ENCODE measurements at places on chromosomes 7 and 10.

- ATAC-seq = no peak
Measured at GRCh38 chr7:138645284-138645683, 55.9 kb downstream of the SVOPL start.

- ATAC-seq = no peak
Measured at GRCh38 chr10:23338886-23339285, 5.7 kb downstream of the C10orf67 start.

DNA sequence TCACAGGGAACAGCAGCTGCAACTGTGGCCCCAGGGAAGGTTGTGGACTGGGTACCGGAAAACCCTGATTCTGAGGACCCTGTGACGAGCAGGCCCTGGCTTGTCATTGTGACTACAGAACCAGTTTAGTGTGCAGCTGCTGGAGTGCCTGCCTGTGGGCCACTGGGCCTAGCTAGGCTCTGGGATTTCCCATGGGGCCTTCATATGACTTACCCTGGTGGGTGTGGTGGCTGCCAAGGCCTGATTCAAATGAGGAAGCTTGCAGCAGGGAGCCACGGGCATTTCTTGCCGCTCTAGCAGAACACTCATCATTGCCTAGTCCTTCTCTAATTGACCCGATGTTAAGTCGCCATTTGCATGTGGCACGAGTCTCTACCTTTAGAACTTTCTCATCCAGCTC, 14.7 kb upstream of the CAMK2G start:
- peak; percentile 77 for ATAC-seq

- ATAC-seq = no peak
Measured at GRCh38 chr7:48049850-48050249, 14.5 kb downstream of the C7orf57 start.

- no peak for ATAC-seq
Measured at GRCh38 chr7:100000239-100000638, 15.2 kb upstream of the ZKSCAN1 start.

- ATAC-seq = peak; percentile 6
Measured at GRCh38 chr10:26475386-26475785, 37.2 kb downstream of the APBB1IP start.

GRCh38 chr10:77879710-77880109, 46.8 kb downstream of the DLG5 start:
- ATAC-seq = no peak

- no peak for ATAC-seq
Measured at GRCh38 chr10:49115015-49115795, at the start of gene VSTM4. VSTM4 (minus strand) TSS chr10:49115522; CDS start chr10:49115485, 37 bp downstream.

- no peak for ATAC-seq
Measured at GRCh38 chr7:23604296-23604640, 7.1 kb downstream of the CCDC126 start.

DNA sequence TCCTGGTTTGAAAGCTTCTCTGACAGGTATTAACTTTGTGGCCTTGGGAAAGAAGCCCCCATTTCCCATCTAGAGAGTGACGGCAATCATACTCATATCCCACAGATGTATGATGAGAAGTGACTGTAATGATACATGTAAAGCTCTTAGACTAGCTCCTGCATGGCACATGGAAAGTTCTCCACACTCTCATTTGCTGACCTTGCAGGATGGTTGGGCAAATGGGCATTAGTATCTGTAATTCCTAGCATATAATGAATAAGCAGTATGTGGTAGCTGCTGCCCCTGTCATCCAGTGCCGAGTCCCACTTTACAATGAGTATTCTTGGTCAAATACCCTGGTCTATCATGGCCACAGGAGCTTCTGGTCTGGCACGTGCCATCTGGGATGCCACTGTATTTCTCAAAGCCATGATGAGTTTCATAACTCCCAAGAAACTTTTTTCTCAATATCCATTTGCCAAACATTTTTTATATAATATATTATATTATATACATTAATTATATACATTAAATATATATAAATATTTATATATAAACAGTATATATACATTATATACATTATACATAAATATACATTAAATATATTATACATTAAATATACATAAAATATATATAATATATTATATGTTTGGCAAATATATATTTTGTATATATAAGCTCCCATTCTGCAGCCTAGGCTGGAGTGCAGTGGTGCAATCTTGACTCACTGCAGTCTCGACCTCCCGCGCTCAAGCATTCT, 106.5 kb upstream of the FZD1 start:
- no peak for ATAC-seq

GRCh38 chr7:134504660-134505164, 22.7 kb upstream of the AKR1B10 start:
- ATAC-seq = no peak

DNA sequence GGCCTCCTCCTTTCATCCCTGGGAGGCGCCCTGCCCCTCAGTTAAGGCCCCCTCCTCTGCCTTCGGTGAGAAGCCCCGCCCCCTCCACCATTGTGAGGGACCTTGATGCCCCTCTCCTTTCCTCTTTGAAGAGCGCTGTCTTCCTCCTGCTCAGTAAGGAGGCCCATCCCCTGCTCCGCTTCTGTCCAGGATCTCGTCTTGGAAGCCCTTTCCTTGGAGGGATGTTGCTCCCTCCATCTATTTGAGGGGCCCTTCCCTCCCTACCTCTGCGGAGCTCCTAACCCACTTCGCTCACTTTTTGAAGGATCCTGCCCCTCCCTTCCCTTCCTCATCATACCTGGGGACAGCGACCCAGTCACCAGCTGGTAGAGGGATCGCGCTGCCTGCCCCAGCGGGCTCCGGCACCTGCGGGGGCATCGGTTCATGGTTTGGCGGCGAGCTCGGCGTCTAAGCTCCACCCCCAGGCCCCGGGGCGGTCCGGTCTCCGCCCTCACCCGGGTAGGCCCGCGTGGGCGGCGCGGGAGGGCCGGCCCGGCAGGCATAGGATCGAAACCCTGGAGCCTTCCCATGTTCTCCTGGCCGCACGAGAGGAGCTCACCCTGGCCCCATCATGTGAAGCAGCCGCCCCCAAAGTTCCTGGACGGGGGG, 4.1 kb downstream of the KCNIP2 start:
- ATAC-seq = peak; percentile 44

DNA sequence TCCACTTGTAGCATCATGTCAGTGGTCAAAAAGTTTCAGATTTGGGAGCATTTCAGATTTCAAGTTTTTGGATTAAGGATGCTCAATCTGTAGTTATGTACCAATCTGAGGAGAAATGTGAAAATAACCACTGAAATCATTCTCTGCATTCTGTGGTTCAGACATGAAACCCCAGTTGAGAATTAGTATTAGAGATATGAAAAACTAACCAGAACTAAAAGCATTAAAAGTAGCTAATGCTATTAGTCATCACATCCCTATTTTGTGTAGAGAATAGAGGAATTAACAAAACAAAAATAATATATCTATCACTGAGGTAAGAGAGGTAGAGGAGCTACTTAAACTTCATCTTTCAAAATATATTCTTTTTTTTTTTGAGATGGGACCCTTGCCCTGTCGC, 28.0 kb downstream of the MICU1 start:
- no peak for ATAC-seq

All from activated CD4-positive, CD25-positive, alpha-beta regulatory T cell treated with anti-CD3 and anti-CD28 coated beads, Interleukin-2, amount 50 U/mL, for 24 hours (primary cell).